Activated T-cell treated with anti-CD3 and anti-CD28 coated beads, Interleukin-2, amount 50 U/mL, for 48 hours (primary cell): ENCODE measurements at places on chromosomes 3 and 15.

DNA sequence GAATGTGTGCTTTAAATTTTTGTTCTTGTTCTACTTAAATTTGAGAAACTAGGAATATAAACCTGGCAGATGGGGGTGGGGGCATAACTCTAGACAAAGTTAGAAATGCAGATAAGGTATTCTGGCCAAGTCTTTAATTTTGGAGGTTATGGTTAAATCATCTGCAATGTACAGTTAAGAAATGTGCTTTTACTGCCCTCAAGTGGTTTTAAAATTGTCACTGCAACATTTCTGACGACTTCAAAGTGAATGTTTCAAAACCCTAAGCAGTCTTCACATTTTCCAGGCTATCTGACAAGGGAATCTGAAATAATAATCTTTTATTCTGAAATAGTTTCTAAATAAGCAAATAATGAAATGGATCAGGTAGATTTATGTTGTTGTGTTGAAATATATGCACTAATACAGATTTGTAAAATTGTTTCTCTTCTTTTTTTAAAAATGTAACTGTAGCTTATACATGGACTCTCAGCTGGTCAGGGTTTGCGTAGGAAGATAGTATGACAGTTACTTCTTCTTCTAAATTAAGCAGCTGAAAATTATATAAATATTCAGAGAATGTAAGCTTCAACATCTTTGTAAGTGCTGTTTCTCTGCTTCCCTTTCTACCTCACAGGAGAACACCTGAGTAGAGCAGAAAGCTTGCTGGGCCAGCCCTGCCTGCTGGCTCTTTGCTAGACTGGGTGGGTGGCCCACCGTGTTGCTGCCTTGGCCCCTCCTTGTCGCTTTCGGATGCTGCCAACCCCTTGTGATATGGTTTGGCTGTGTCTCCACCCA lies 45.0 kb downstream of the SUCNR1 start:
- DNase-seq = no peak

GRCh38 chr3:43017004-43017403 lies 37.9 kb downstream of the GASK1A start:
- DNase-seq = no peak

GRCh38 chr3:44845528-44846520 lies 15.9 kb upstream of the TMEM42 start:
- DNase-seq = no peak

DNA sequence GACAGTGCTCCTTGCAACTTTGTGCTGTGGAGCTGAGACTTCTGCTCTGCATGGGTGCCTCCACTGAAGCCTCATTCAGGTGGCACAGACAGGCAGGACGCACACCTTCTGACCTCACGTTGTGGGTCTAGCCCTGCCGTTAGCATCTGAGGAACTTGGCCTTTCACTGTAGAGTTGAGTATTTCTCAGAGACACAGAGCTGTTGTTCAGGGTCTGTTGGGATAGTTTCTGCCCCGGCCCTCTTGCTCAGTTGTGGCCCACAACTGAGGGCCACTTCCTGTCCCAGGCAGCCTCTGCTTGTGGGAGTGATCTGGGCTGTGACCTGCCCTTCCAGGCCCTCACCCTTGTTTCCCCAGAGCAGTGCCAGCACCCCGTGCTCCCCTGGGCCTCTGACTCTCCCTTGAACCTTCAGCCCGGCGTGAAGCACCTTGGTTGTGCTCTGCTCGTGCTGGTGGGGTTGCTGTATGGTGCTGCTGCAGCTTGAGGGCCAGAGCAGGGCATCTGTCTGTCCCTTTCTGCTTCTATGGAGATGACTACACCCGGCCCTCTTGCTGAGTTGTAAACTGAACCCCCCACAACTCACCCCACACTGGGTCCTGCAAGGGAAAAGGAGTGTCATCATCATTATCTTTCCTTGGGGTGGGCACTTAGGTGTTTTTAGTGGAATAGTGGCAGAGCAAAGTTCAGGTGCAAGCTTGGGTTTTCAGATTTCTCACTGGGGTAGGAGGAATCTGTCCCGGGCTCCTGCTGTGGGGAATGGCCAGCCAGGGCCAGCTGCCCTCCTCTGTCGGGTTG lies 11.7 kb downstream of the BAHD1 start:
- no peak for DNase-seq

DNA sequence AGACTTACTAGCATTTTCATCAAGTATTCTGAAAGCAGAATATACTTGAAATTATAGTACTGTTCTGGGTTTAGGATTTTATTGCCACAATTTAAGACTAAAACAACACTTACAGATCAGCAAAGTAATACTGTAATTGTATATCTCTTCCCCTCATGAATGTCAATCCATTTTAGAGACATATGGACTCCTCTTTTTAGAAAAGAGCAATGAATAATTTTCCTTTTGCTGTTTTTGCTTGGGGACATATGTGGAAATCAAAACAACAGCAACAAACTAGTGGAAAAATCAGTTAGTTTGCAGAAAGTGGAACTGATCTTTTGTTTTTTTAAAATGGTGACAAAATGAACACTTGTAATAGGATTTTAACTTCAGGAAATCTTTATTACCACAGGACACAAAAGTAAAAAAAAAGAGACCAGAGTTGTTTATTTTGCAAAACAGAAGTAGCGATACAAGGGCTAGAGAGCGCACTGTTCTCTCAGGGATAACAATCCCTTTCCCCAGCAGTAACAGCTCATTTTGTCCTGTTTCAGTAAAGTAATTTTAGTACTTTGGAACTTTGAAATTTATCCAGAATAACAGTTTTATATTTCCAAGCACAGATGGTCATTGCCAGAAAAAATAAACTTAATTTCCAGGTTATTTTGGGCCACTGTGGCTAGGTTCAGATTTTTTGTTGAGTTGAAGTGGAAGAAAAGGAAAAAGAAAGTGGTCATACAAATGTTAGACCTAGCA lies 17.1 kb downstream of the LEKR1 start:
- no peak for DNase-seq

DNA sequence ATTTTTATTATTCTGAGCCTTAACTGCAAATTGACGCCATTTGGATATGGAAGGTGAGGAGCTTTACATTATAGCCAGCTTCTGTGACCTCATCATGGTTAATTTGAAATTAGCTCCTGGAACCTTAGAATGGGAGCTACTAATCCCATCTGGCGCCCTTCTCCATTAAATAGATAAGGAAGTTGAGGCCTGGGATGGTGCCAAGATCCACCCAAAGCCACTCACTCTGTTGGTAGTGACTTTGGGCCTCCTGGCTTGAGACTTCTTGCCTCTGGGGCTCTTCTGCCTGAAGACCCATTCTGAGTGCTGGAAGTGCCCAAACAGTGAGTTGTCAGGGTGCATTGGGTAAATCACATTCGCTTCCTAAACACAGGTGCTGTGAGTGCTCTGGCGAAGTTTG lies 12.0 kb upstream of the HMCES start:
- DNase-seq = no peak

DNA sequence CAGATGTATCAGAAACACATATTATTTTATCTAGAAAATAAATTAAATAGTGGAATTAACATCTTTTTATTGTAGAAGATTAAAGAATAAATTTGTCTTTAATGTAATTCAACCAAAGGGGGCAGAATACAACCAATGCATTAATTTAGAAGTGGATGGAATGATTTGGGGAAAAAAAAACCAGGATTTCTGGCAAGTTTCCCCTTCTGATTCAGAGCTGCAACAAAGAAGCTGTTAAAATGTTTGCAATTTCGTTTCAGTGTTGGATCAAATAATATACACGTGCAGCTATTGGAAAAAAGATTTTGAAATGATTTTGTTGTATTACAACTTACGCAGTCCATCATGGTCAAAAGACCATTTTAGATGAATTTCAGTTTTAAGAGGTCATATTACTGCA lies 71.6 kb upstream of the ZNF280D start:
- no peak for DNase-seq

- no peak for DNase-seq
Measured at GRCh38 chr15:101675015-101675414, 22.8 kb upstream of the TM2D3 start.

GRCh38 chr3:194310060-194310835 lies 40.9 kb downstream of the CPN2 start:
- no peak for DNase-seq

DNA sequence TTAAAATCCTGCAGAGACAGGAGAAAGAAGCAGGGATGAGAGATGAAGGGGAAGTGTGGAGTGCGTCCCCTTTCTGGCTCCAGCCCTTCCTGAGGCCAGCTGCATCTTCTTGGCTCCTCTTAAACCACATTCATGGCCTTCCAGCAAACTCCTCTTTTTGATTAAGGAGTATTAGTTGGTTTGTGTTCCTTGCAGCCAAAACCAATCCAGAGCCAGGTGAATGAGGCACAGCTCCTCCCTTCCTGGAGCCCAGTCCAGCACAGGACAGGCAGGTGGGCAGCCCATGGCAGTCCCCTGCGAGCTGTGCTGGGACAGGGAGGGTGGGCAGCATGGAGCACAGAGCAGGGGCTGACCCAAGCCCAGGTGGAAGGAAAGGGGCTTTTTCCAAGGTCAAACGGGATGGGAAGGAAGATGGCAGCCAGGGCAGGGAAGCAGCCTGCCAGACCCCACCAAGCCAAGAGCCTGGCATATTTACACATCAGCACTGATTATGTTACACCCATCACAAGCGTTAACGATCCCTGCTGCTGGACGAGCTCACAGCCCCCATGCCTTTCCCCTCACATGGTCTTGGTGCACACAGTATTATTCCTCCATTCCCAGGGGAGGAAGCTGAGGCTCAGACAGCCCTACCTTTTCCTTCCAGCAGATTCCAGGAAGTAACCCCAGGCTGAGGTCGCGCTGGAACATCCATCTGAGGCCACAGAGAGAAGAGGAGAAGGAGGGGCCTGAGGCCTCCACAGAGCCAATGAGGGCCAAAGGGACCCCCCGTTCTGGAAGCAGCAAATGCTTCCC lies 175.6 kb downstream of the SMAD6 start:
- no peak for DNase-seq

GRCh38 chr3:179739816-179740594 lies 87.2 kb downstream of the USP13 start:
- DNase-seq = no peak

GRCh38 chr3:127669541-127670228 lies 3.1 kb upstream of the ABTB1 start:
- DNase-seq = peak; percentile 11

DNA sequence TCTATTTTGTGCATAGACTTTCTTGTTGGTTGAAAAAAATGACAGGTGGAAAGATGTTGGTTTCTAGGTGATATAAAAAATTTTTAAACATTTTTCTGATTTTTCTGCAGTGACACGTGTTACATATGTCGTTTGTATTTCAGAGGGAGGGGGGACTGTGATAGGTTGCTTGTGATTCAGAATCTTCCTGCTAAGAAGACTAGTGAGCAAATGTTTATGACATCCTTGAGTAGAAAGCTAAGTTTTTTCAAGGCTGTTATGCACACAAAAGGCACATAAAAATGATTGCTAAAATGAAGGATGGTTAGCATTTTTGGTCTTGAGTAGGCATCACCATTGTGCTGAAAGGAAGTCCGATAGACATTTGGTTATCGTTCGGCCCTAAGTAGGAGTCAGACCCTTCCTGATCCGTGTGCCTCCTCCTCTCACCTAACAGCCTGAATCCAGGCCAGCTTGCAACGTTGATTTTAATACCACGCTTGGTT lies 1.5 kb downstream of the ZNF639 start:
- DNase-seq = no peak

- peak; percentile 39 for DNase-seq
Measured at GRCh38 chr3:27963519-27963918, 241.4 kb upstream of the EOMES start.

- DNase-seq = no peak
Measured at GRCh38 chr15:53833134-53833624, 73.7 kb upstream of the WDR72 start.

DNA sequence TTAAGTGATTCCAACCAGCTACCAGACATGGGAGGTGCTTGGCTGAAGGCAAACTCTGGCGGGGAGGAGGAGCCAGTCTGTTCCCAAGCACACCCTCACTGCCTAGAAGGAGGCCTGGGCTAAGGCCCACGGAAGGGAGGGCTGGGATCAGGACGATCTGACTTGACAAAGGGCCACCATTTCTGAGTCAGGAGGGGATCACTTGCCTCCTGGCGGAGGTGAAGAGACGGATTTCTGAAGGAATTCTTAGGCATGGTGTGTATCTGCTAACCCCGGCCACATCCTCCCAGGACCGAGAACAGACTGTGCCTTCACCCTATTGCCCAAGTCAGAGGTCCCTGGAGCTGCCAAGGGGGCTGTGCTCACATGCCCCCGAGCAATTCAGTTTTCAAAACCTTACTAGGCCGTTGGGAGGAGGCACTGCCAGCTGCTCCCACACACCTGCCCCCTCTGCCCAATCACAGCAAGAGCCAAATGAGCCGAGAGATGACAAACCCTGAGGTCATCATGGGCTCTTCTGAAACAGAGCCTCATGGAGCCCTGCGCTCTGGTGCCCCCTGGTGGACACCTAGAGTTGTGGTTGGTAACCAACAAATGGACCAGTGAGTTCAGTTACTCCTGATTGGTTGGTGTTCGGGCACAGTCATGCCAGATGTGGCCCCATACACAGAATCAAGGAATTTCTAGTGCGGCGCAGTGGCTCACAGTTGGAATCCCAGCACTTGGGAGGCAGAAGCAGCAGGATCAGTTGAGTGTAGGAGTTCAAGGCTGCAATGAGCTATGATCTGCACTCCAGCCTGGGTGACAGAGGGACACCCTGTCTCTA lies 6.5 kb upstream of the TNK2 start:
- DNase-seq = peak; percentile 96

DNA sequence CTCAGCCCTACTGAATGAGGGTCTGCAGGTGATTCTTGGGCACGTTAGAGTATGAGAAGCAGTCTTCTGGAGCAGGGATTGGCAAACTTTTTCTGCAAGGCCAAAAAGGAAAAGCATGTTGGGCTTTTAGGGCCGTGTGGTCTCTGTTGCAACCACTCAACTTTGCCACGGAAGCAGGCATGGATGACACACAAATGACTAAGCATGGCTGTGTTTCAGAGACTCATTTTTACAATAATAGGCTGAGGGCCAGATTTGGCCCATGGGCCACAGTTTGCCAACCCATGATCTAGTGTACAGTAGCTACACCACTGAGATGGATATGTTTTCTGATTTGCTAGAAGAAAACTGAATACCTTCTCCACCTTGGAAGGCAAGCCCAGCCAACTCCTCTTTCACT lies 66.1 kb upstream of the PRICKLE2 start:
- DNase-seq = no peak

GRCh38 chr15:72515591-72516389 lies 41.7 kb downstream of the ARIH1 start:
- DNase-seq = no peak

GRCh38 chr3:128469556-128469955 lies 2.9 kb upstream of the DNAJB8 start:
- no peak for DNase-seq

GRCh38 chr3:57956119-57956832 lies 51.9 kb upstream of the FLNB start:
- peak; percentile 35 for DNase-seq

GRCh38 chr15:77538793-77539497 lies 93.8 kb downstream of the LINGO1 start:
- DNase-seq = no peak
